ENCODE measurements at places on chromosomes 12 and 14.

DNA sequence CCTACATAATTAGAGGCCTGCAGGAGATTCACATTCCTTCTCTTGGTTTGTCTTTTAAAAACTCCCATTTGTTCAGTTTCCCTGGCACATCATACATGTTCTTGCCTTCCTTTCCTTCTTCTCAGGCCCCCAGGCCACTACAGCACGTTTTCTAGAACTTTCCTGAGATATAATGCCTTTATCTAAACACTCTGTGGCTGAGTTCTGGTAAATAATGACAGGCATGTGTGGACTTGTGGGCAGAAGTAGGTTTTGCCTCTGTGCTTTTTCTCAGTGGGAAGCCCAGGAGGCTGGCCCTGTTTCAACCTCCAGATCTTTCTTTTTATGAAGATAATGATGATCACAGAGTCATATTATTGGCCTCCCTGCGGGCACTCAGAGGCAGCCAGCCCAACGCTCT lies 117.2 kb downstream of the TMX1 start:
- no peak for DNase-seq

- DNase-seq = no peak
Measured at GRCh38 chr12:132131952-132132351, 12.2 kb downstream of the DDX51 start.

DNA sequence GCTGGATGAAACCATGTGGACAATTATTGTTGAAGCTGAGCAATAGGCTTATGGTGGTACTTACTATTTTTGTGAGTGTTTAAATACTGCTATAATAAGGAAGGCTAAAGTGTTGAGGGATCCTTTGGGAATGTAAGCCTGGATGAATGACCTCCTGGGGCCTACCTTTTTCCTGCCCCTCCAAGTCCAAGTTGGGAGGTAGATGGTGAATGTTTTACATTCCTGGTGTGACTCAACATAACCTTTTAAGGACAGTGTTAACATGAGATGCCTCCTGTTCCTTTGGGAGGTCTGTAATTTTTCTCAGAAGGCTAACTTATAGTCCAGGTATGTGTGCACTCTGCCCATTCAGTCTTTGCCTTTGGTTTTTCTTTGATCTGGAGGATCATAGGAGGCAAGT lies 315.9 kb downstream of the NRXN3 start:
- DNase-seq = no peak

GRCh38 chr14:51654533-51654845 lies 2.8 kb downstream of the FRMD6 start:
- DNase-seq = peak; percentile 34

GRCh38 chr14:81819344-81819743 lies 285.7 kb upstream of the SEL1L start:
- DNase-seq = no peak

DNA sequence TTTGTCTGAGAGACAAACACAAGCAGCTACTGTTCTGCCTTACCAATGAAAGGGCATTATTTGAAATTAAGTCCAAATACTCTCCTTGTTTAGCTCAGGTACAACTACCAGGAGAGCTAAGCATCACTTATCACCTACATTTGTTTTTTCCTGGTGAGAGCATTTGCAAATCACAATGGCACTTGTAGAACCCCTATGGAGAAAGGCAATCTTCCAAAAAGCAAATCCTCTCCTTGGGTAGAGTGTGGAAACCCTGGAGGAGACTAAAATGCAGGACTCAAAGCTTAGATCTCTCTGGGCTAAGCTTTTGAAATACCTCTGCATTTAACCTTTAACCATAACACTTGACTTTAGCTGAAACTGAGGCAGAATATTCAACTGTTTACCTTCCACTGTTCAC lies 20.8 kb downstream of the GTSF1 start:
- no peak for DNase-seq

DNA sequence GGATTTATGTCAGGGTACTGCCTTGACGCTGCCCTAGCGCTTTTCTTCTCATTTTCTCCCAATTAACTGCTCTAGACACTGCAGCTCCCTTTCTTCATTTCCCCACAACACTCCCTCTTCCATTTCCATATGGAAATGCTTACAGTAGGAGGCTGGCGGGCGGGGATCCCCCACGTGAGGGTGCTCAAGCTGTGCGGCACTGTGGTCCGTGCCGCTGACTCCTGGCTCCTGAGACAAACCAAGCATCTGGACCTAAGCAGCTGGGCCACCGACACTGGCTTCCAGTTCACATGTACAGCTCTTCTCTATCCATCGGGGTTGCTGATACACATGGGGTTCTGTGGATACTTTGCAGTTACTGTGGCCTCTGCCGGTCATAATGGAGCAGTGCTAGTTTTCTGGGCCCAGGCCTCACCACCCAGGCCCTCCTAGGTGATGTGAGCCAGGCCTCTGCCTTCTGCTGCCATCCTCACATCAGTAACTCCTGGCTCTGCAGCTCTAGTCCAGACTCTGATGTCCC lies 20.2 kb downstream of the TCHP start:
- peak; percentile 29 for DNase-seq

DNA sequence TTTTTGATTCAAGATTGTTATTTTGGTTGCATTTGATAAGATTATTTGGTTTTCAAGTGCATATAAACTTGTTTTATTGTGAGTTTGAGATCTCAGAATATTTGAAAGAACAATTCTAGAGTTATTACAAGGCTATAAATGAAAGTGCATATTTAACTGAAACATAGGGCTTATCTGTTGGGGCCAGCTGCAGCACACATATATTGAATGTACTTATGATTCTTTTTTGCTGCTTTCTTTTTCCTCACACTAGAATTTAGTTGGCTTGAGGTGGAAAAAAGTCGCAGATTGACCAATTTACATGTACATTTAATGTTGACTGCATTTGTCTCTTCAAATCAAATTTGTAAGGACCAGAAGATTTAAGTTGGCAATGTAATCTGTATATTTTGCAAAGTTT lies 88.0 kb downstream of the PCNX1 start:
- DNase-seq = no peak

GRCh38 chr14:54211551-54212308 lies 185.1 kb upstream of the CDKN3 start:
- peak; percentile 87 for DNase-seq

- DNase-seq = no peak
Measured at GRCh38 chr14:62029569-62029924, 267.3 kb downstream of the SNAPC1 start.

DNA sequence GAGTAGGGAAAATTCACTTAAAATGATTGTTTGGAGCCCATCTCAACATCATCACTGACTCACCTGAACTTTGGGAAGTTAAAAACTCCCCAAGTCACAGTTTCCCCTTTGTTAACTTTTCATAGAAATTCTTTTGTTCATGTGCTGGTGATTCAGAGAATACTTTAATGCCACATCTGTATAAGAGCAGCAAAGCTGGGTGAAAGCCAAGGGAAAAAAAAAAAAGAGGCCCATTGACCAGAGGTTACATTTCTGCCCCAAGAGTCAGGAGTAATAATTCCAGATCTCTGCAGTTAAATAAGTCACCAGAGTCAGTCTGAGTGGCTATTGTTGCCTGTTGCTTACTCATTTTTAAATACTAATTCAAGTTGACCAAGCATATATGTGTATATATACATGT lies 136.4 kb upstream of the LGR5 start:
- peak; percentile 67 for DNase-seq

DNA sequence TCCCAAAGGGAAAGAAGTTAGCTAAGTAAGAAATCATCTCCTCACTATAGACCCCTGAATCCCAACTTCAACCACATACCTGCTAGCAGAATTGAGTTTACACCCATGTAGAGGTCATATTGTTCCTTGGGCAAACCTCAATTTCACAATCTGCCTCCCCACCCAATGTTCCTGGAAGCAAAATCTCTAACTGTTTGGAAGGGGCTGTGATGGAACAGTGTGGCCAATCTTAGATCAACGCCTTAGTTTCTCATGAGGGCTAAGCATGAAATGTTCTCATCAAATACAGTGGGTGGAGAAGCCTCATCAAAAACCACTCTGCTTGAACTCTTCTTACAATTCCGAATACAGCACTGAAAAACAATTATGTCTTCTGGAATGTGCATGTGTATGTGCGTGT lies 284.0 kb upstream of the NOS1 start:
- no peak for DNase-seq

All from fibroblast of upper back skin (primary cell).